Cardiac atrium fibroblast (primary cell): ENCODE measurements at places on chromosomes 3 and 15. TPM values are rescaled to one million over a fixed set of nuclear protein-coding genes. Genes with fewer than 3 reads are reported as not detected.

The CASR gene
- total RNA-seq = not detected in 2 replicates

The STARD9 gene
- total RNA-seq = 3.1 and 4.5 TPM in 2 replicates

The ZIC1 gene
- total RNA-seq = not detected in 2 replicates

The PLCH1 gene
- total RNA-seq = not detected in 2 replicates

The MAGI1 gene
- 12.8 and 20.9 TPM in 2 replicates for total RNA-seq

The ARRDC4 gene
- 16.2 and 25.3 TPM in 2 replicates for total RNA-seq

The CGNL1 gene
- 7.9 and 12.0 TPM in 2 replicates for total RNA-seq

The PAK6 gene
- 0.16 TPM in 1 of 2 replicates, not detected in the other for total RNA-seq

The SPTSSB gene
- not detected in 2 replicates for total RNA-seq

The FOXL2 gene
- total RNA-seq = not detected in 2 replicates

The SLC22A14 gene
- not detected in 2 replicates for total RNA-seq
